CD4-positive, alpha-beta T cell (primary cell): ENCODE measurements at places on chromosomes 1 and 21. TPM values are rescaled to one million over a fixed set of nuclear protein-coding genes. Genes with fewer than 3 reads are reported as not detected.

GRCh38 chr1:177495878-177496277, 325.1 kb downstream of the BRINP2 start:
- no peak for DNase-seq

- no peak for DNase-seq
These were observed 63.8 kb upstream of the C1orf87 start for GRCh38 chr1:60137406-60137805.

GRCh38 chr1:55951291-55951690, 628.1 kb downstream of the PLPP3 start:
- no peak for DNase-seq

GRCh38 chr1:44220001-44220751, 6.9 kb downstream of the DMAP1 start:
- DNase-seq: no peak

GRCh38 chr1:64956733-64957441, 9.5 kb downstream of the JAK1 start:
- no peak for DNase-seq

DNA sequence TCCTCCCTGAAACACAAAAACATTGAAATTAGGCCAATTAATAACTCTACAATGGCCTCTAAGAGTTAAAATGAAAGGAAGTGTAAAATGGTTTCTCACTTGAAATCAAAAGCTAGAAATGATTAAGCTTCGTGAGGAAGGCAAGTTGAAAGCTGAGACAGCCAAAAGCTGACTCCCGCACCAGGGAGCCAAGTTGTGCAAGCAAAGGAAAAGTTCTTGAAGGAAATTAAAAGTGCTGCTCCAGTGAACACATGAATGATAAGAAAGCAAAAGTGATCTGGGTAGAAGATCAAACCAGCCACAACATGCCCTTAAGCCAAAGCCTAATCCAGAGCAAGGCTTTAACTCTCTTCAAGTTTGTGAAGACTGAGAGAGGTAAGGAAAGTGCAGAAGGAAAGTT, 22.8 kb downstream of the CYYR1 start:
- DNase-seq: no peak

DNA sequence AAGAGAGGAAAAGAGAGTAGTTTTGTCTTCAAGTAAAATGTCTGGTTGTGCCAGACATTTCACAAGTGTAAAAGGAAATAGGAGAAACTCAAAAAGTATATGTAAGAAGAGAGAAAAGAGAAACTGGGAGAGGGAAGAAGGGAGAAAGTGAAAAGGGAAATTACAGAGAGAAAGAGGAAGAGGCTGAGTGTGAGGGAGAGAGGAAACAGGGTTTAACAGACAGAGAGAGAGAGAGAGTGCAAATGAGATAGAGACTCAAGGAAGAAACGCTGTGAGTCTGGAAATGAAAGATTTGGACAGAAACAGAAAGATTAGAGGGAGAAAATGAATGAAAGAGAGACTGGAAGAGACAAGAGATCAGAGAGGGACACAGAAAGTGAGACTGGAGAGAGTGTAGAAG, 806.2 kb downstream of the PLA2G4A start:
- DNase-seq: no peak

DNA sequence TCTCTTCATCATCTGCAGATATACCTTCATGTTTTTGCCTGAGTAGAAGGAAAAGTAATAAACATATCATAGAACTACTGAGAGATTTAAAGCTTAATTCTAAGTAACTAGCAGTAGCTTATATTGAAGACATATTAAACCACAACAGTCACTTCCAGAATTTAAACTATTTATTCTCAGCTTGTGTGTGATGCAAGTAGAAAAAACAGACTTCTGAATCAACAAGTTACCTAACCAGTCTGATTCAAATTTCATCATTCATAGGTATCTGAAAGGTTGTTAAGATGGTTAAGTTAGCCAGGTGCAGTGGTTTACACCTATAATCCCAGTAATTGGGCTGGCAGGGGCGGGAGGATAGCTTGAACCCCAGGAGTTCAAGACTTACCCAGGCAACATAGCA, 41.9 kb downstream of the SPAG17 start:
- no peak for DNase-seq

The F13B gene
- total RNA-seq: not detected

The EVI5 gene
- 1.8 TPM for total RNA-seq

The SPATA17 gene
- not detected for total RNA-seq

The HJV gene
- not detected for total RNA-seq

The MYBPH gene
- not detected for total RNA-seq

The S100A14 gene
- total RNA-seq: not detected
